GOT3 (cell line): ENCODE measurements at places on chromosomes 2 and 18.

DNA sequence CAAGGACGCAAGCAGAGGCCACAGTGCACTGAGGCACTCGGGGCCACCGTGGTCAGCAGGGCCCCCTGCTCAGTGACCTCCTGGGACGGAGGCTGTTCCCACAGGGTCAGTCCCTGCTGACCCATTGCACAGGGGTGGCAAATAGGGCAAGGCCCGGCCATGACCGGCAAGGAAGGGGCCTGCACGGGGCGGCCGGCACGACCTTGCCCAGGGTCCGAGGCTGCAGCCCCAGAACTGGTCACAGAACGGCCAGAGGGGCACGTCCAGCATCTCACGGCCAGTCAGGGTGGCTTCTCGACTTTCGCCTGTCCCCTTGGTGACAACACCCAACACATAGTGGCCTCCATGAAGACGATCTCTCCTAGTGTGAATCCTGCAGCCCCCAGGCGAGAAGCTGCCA is 27.6 kb upstream of the OTOS start:
- no peak for DNase-seq

- no peak for DNase-seq
Measured at GRCh38 chr2:118903551-118904479, 38.2 kb upstream of the MARCO start.

GRCh38 chr2:189552991-189553404 is 27.6 kb downstream of the SLC40A1 start:
- DNase-seq = no peak

DNA sequence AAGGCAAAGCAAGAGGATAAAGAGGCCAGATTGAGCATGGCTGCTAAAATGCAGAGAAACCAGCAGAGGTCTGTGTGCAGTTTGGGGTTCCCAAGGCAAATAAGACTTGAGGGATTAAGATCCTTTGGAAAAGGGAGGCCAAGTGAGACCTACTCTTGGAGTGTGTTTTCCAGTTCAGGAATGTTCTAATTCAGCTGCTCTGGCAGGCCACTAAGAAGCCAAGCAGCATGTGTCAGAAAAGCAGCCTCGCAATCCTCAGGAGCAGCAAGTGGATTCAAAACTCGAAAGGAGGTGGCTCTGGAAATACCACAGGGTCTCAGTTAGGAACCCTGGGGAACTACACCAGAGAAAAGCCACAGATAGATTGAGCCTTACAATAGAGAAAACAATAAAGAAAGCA is 569.2 kb downstream of the METTL4 start:
- DNase-seq = no peak

- no peak for DNase-seq
Measured at GRCh38 chr2:231710799-231711676, 2.7 kb downstream of the PTMA start.

GRCh38 chr2:217900780-217901360 is 101.9 kb downstream of the TNS1 start:
- no peak for DNase-seq

GRCh38 chr2:144215701-144216675 is 303.9 kb downstream of the ZEB2 start:
- no peak for DNase-seq

GRCh38 chr2:190344276-190344827 is 963 bp downstream of the INPP1 start:
- DNase-seq = no peak

GRCh38 chr2:226754821-226755604 is 44.6 kb downstream of the IRS1 start:
- no peak for DNase-seq

DNA sequence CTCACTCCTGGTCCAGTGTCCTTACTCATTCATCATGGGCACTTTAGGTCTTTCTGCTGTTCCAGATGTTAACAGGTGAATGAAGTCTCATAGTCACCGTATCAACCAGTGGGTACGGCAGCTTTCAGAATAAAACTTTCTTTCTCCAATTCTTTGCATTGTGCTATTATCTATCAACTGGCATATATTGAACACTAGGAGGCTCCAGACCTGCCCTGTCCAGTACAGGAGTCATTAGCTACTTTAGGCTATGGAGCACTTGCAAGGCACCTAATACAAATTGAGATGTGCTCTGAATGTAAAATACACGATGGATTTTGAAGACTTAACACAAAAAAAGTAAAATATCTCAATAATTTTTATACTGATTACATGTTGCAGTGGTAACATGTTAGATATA is 43.2 kb upstream of the NEB start:
- no peak for DNase-seq

DNA sequence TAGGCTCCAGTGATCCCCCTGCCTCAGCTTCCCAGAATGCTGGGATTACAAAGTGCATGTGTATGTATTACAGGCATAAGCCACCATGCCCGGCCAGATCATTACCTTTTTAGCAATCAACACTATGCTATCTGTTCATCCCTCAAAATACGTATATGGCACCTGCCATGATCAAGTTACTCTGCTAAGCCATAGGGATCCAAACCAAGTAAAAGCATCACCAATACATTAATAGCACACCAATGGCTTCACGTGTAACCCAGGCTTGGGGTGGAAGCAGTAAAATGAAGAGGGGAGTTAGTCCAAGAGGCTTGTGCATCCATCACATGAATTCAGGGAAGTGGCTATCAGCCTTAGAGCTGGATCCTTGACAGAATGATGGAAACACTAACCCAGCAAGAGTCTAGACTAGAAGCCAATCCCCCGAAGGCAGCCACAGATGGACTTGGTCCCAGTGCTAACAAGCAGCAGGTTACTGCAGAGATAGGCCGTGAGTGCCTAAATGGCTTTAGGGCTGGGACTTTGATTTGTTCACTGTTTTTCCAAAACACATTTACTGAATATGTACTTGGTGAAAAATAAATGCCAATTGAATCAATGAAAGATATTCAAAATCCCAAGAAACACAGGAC is 11.3 kb downstream of the HDLBP start:
- no peak for DNase-seq

DNA sequence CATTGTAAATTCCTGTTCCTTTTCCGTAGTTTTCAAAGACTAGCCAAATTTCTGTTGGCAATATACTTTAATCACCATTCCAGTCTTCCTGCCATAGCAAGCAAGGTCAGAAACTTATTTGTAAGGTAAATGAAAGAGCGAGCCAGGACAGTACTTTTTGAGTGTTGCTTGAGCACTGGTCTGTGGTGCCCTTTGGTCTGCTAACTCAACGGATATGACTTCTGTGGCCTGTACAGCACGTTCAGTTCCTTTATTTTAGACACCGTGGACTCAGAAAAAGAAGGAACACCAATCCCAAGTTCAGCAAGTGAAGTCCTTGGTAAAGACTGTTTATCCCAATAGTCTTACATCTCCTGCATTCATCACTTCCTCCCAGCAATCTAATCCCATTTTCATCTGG is 166.3 kb downstream of the MYO1B start:
- no peak for DNase-seq

GRCh38 chr2:19617257-19617848 is 258.9 kb upstream of the OSR1 start:
- DNase-seq = no peak

DNA sequence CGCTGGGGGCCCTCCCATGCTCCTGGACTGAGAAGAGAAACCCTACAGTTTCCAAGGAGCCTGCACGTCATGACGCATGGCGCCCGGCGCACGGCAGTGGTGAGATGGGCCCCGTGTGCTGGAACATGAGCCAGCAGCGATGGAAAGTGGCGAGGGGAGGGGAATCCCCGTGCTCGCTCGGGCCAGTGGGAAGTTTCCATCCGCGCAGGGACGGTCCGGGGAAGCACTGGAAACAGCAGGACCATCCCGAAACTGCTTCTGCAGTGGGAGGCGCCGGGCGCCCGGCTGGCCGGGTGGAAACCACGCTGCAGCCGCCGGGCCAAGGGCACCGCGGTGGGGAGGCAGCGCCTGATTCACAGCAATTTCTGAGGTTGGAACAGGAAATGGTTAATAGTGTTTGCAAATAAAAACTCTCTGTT is 4.9 kb upstream of the PDCD1 start:
- DNase-seq = peak; percentile 14

GRCh38 chr2:220876080-220876824 is 695.9 kb downstream of the EPHA4 start:
- no peak for DNase-seq

DNA sequence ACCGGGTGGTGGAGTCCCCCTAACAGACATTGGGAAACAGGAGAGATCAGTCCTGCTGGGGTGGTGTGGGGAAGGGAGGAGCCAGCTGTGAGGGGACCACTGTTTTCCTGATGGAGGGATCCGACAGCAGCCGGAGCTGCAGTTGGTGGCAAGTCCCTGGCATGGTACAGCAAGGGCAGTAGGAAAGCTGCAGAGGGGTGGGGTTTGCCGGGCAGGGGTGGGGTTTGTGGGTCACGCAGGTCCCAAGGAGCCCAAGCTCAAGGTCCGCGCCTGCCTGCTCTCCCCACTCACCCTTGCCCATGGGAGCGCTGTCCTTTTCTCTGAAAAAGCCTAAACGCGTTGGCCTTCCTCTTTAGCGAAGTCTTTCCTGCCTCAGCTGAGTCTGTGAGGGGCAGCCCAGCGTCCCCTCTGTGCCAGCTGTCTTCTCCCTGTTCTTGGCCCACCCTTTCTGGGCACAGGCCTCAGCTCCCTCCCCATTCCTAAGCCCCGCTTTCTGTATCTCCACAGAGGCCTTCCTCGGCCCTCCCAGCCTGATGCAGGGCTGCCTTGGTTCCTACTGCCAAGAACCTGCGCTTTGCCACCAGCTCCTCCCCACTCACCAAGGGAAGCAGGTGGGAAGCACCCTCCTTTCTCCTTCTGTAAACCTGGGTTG is 29.3 kb upstream of the INHBB start:
- DNase-seq = no peak

DNA sequence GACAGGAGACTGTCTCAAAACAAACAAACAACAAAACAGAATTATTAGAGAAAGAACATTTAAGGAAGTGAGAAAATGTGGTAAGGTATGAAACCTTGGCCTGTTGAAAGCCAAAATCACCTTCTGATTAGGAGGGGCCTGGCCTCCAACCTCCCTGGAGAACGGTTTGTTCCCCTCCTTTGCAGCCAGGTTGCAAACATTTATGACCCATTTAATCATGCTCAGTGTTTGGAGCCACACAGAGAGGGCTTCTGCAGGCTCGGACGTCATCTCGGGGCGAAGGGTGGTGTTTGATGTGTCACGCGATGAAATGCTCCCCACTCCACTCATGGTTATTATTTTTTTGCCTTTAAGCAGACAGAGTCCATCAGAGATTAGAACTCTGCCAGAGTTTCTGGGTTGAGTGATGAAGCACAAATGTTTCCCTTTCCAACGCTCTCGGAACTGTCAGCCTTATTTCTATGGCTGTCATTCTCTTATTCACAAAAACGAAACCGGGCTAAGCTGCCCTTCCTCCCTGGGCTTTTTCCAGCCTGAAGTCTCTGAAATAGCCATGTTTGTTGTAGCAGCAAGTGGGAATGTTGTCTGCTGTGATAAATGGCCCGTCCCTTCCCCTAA is 33.6 kb upstream of the ROCK2 start:
- no peak for DNase-seq

GRCh38 chr18:58565021-58565420 is 63.9 kb downstream of the ALPK2 start:
- no peak for DNase-seq

- DNase-seq = no peak
Measured at GRCh38 chr18:33282709-33283333, 157.7 kb downstream of the CCDC178 start.

GRCh38 chr18:72336786-72337185 is 207.4 kb downstream of the CBLN2 start:
- DNase-seq = no peak

DNA sequence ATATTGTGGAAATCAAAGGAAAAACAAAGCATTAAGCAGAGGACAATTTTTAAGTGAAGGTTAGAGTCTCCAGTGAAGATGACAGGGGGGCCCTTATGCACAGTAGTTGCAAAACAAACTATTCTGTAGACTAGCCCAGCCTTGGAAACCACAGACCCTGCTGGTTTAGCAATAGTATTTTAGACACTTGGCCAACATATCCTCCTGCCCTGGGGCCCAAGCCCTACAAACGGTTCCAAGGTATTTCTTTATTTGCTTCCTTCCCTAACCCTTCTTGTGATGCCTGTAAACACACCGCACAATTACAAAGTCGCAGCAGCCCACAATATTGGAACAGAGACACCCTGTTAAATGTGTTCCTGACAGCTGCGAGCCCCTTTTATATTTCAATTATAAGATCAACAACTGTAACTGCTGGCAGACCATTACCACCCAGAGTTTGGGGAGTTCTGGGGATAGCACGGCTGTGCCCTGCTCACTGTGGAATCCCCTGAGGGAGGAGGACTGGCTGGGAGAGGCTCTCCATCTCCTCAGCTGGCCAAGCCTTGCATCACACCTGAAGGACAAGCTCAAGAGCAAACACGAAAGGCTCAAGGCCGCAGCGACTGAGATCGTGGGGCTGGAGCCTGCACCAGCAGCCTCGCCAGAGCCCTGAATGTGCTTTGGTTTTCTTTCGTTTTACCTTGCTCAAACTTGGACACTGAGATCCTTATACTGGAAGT is 282.2 kb upstream of the ATP5MC3 start:
- DNase-seq = no peak

GRCh38 chr18:58325494-58325893 is 281.5 kb downstream of the NEDD4L start:
- no peak for DNase-seq

- no peak for DNase-seq
Measured at GRCh38 chr2:197145471-197146056, 165.0 kb downstream of the ANKRD44 start.

GRCh38 chr18:46700066-46700824 is 43.2 kb upstream of the LOXHD1 start:
- DNase-seq = no peak

- DNase-seq = no peak
Measured at GRCh38 chr2:70113359-70114070, 26.2 kb downstream of the PCBP1 start.

DNA sequence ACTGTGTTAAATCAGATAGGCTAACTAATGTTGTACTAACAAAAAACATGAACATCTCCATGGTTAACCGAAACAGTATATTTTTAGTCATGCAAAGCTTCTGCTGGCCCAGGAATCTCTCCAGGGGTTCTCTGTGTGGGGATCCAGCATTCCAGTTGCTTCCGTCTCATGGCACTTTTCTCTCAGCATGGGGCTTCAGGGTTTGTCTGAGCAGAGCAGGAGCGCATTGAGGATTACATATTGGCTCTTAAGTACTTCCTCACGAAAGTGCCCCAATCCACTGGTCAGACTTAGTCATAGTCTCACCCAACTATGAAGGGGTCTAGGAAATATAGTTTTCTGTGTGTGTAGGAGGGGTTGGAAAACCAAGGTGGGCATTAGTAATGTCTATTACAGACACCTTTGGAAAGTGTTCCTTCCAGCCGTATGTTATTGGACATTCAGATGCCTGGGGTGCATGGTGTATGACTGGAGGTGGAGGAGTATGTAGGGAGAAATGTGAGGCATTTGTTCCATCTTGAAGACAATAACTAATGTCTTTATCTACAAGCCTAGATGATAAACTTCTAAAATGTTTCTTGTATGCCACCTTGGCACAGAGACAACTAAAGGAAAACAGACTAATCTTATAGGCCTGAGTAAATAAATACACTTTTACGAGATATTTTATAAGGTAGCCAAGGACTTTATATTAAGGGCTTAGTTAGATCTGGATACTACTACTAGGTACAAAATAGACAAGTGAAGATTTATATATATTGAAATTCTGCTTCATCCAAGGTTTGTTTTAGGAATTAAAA is 123.8 kb upstream of the ZEB2 start:
- no peak for DNase-seq

- no peak for DNase-seq
Measured at GRCh38 chr2:103208916-103209315, 447.1 kb downstream of the TMEM182 start.
